ENCODE measurements at places on chromosomes 16 and 17. TPM values are rescaled to one million over a fixed set of nuclear protein-coding genes. Genes with fewer than 3 reads are reported as not detected.

GRCh38 chr17:36059406-36059805 is 4.7 kb upstream of the CCL18 start:
- DNase-seq = no peak

DNA sequence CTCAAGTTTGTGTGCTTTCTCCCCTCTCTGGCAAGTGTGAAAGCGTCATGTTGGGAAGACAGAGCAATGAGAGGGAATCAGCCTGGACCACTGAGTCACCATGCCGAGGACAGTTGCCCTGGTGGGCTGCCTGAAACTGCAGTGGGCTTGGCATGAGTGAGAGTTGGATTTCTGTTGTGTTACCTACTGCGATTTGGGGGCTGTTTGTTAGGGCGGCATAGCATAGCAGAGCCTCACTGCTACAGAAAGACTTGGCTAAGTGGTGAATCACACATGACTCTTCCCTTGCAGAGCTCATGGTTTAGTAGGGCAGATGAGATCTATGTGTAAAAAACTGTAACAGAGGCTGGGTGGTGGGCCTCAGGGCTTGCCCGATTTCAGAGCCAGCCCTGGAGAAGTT is 324.6 kb downstream of the C16orf95 start:
- DNase-seq = no peak

GRCh38 chr16:89565506-89566372 is 5.3 kb downstream of the RPL13 start:
- no peak for DNase-seq

GRCh38 chr17:29219378-29220047 is 27.1 kb upstream of the CRYBA1 start:
- DNase-seq = peak; percentile 51

DNA sequence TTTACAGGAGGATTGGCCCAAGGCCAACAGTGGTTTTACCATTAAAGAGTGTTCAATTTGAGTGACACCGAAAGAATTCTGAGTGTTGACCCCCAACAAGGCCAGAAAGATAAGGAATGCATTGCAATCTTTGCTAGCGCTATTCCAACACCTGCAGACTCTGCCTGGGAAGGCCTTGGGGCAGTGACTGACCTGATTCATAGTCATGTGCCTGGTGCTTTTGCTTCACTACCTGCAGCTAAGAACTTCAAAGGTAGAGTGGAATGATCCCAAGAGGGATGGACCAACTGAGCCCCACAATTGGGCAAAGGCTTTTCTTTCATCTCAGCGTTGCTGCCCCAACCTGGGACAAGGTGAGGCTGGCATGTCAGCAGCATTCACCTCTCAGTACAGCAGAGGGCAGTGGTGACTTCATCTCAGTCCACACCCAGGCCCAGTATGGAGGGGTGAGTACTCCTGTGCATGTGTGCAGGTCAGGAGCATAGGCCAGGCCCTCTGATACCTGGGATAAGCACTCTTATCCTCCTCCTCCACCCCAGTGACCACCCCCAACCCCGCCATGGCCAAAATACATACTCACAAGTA is 149.6 kb upstream of the GNAO1 start:
- no peak for DNase-seq

- no peak for DNase-seq
Observed at GRCh38 chr17:545156-545555, 169.5 kb downstream of the VPS53 start.

DNA sequence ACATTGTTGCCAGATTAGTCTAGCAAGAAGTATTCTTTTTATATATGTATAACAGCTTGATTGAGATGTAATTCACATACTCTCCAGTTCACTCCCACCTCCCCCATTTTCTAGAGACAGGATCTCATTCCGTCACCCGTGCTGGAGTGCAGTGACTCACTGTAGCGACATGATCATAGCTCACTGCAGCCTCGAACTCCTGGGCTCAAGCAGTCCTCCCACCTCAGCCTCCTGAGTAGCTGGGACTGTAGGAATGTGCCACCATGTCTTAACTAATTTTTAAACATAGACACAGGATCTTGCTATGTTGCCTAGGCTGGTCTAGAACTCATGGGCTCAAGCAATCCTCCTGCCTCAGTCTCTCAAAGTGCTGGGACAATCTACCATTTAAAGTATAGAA is 3.3 kb upstream of the RSAD1 start:
- no peak for DNase-seq

DNA sequence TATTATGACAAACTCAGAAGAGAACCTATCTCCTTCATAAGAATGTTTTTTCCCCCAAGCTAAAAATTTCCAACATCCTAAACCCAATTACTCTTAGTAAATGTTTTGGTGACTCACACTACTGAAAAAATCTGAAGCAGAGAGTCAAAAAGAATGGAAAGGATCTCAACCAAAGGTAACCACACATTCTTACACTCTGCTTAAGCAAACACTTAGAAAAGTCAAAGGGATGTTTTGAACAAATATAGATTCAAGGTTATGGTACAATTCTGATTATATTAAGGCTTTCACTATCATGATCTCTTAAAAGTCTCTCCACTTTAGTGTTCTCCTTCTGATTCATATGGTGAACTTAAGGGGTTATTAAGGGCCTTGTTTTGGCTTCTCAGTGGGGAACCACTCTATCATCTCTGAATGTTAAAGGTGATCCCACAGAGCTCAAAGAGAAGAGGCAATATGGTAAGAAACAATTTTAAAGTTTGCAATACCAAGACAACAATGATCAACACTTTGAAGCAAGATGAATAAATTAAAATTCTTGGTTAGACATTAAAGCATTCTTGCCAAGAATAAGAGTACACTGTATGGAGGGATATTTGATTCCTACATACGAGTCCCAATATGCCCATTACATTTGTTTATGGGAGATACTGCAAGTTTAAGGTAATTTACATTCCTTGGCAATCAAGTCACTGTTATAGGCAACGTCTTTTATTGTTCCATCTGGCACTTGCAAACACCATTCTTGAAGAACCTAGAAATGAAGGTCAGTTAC is 69.2 kb downstream of the CDC27 start:
- DNase-seq = no peak

GRCh38 chr17:10729334-10730193 is at the start of gene TMEM220:
TMEM220 (minus strand) TSS chr17:10730023; CDS start chr17:10729851, 172 bp downstream.
- DNase-seq = no peak

- DNase-seq = no peak
Observed at GRCh38 chr17:9541718-9542117, 33.9 kb downstream of the STX8 start.

DNA sequence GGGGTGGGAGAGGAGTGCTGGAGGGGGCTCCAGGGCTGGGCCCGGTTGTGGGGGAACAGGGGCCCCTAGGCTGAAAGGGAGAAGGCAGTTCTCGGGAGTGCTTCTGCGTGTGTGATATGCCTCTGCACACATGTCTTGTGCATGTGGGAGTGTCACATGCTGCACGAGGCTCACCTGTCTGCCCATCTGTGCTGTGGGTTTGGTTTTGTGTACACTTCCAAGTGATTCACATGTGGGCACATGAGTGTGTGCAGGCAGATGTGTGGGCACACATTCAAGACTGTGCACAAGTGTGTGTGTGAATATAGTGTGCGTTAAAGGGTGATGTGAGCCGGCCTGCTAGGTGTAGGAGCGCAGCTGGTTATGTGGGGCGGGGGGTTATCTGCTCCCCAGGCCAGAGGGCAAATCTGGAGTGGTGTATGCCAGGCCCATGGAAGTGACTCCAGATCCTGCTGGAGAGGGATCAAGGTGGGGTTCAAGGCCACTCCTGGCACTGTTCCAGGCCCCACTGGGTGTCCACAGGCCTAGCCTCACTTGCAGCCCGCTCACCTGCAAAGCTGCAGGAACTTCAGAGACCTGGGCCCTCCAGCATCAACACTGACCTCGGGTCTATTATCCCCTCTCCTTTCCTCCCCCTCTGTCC is 3.8 kb upstream of the BAHCC1 start:
- no peak for DNase-seq

- no peak for DNase-seq
Observed at GRCh38 chr16:46801428-46802049, 29.4 kb downstream of the C16orf87 start.

- DNase-seq = no peak
Observed at GRCh38 chr17:82752371-82753200, 721 bp downstream of the TBCD start.

DNA sequence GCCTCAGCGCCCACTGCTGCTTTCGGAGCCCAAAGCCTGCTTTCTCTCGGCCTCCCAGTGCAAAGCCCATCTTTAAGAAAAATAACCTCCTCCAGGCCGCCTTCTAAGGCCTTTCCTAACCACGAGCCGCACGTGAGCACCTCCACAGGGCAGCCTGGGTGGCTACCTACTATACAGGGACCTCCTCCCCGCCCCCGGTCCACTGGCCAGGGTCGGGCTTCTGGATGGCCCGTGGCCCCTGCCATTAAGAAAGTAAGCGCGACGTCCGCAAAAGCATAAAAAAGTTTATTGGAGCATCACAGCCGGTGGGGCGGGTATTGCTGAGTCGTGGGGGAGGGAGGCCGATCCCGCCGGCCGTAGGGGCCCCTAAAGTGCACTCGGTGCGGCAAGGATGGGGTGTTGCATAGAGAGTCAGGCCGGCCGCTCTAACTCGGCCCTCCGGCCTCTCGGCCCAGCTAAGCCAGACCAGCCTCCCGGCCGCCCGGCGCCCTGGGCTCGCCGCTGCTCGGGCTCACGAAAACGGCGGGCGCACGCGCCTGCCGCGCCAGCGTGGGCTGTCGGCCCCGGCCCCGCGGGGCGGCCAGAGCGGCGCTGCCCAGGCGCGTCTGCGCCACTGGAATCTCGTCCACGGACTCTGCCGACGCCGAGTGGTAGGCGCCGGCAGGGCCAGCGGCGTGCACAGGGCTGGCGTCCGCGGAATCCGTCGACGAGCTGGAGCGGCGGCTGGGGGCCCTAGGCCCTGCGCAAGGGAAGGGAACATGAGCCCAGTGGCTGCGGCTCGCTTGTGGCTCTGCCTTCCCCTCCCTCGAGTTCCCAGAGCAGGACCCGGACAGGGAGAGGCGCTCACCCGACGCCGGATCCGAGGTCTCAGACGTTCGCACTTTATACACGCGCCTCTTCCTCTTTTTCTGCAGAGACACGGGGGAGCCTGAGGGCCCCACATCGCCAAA is 1.1 kb upstream of the TPPP3 start:
- no peak for DNase-seq

DNA sequence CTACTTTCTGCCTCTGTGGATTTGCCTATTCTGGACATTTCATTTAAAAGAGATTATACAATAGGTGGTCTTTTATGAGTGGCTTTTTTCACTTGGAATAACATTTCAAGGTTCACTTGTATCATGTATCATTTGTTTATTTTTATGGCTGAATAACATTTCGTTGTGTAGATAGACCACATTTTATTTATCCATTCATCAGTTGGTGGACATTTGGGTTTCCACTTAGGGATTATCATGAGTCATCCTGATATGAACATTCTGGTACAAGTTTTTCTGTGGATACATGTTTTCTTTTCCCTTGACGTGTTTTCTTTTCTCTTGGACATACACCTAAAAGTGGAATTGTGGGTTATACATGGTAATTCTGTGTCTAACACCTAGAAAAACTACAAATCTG is 25.3 kb downstream of the PRSS54 start:
- DNase-seq = no peak

DNA sequence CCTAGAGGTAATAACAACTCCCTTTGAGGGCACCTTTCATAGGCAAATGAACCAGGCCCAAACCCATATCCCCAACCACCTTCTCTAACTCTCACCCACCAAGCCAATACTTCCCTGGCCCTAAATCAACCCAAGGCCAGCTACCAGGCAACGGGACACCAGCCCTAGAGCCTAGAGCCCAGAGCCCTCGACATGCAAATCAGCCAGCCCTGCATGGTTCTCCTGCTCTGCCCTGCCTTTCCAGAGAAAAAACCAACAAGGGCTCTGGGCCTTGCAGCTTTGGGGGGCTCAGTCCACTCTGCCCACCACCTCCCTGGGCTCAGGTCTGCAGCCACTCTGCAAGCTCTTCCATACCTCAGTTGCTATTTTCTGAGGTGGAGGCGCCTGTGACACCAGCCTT is 55.0 kb downstream of the PITPNM3 start:
- DNase-seq = no peak

- no peak for DNase-seq
Observed at GRCh38 chr17:52477824-52478699, 319.5 kb upstream of the CA10 start.

- DNase-seq = no peak
Observed at GRCh38 chr17:58587713-58588117, 73.3 kb upstream of the MTMR4 start.

DNA sequence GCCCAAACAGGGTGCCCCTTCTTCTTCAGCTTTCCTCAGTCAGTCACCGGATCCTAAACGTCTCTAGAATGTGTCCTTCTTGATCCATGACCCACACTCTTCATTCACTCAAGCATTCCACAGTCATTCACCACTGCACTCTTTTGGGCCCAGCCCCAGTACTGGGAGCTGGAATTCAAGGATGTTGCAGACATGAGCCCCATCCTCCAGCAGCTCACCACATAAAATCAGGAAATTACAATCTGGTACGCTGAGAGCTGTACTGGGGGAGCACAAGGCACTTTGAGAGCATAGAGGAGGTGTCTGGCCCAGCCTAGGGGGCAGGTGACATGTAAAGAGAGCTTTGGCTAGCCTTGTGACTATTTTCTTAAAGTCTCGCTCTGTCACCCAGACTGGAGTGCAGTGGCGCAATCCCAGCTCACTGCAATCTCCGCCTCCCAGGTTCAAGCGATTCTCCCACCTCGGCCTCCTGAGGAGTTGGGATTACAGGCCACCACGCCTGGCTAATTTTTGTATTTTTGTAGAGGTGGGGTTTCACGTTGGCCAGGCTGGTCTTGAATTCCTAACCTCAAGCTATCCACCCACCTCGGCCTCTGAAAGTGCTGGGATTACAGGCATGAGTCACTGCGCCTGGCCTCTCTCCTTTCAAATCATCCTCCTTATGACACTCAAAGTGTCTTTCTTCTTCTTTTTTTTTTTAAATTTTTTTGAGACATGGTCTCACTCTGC is 18.7 kb downstream of the CES4A start:
- DNase-seq = no peak

DNA sequence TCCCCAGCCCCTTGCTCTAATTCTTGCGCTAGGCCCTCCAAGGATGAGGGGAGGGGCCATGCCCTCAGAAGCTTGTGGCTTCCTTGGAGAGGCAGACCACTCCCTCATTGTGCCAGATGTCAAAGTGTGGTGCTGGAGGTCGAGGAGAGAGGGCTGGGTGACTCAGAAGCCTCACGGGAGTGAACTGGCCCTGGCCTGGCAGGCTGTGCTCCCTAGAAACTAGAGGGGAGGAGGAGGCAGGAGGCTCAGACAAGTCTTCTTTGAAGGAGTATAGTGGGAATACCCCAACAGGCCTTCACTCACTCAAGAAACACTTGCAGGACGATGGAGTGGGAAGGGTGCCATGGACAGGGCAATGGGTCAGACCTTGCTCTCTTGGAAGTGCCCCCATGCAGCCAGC is 18.5 kb downstream of the ANKRD40 start:
- DNase-seq = no peak

- no peak for DNase-seq
Observed at GRCh38 chr17:81900181-81900820, 1.7 kb upstream of the NPB start.

The ENO3 gene
- total RNA-seq = 0.15 TPM

The BLTP2 gene
- 154 TPM for total RNA-seq

The PRCD gene
- 1.8 TPM for total RNA-seq

The SKAP1 gene
- total RNA-seq = 0.99 TPM

The CKLF gene
- total RNA-seq = 85.1 TPM

The CCL17 gene
- total RNA-seq = not detected

The HOXB9 gene
- 14.5 TPM for total RNA-seq

The ICAM2 gene
- total RNA-seq = 1,319 TPM

The CACNG5 gene
- not detected for total RNA-seq

The TENT4B gene
- total RNA-seq = 10.0 TPM

The ADORA2B gene
- total RNA-seq = 17.0 TPM

The UBALD1 gene
- total RNA-seq = 19.7 TPM

The STAT5B gene
- 48.5 TPM for total RNA-seq

The NGFR gene
- not detected for total RNA-seq

Measured in glomerular endothelial cell (primary cell).